ENCODE measurements at places on chromosomes 12 and 14.

GRCh38 chr12:116919247-116919661, 8.5 kb downstream of the FBXW8 start:
- no peak for DNase-seq

DNA sequence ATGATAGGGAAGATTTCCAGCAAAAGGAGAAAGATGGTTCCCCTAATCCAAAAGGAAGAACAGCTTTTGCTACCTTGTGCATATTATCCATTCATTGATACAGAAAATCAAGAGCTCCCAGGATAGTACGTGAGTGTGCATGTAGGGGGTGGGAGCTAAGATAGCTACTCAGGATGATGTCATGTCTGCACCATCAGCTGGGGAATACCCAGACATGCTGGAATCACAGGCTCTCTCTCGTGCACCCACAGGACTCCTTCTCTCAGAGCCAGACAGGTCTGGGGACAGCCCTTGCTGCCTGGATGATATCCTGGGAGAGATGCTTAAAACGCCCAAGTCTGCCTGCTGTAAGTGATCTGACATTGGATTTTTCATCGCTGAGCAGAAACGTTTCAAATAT, 38.9 kb downstream of the FOXN3 start:
- DNase-seq = no peak

DNA sequence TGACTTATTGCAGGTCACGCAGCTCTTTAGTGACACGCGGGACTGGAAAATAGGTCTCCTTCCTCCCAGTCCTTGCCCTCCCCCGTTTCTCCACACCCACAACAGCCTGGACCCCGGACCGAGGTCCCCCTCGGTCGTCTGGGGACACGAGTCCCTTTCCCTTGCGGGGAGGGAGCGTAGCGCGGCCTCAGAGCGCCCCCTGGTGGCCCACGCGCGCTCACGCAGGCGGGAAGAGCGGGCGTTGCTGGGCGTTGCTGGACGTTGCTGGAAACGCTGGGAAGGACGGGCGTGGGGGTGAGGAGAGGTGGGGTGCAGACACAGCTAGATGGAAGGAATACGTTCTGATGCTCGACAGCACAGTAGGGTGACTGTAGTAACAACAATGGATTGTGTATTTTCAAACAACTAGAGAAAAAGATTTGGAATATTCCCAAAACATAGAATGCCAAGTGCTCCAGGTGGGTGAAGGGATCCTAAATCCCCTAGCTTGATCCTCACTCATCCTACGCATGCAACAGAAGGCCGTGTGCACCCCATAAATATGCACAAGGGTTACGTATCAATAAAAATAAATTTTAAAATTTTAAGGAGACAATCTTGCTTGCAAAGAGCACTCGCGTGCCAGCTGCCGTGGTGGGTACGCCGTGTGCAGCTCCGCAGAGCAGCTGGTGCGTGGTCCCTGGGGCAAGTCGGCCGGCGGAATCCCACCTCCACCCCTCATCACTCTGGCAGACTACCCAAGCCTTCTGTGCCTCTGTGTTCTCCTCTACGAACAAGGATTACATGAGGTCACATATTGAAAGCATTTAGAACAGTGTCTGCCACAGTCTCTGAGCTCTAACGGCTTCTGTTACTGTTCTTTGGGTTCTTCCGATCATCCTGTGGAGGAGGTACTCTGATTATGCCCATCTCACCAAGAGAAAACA, 87.4 kb downstream of the B4GALNT3 start:
- DNase-seq = no peak

- DNase-seq = no peak
Observed at GRCh38 chr12:38158428-38159091, 158.0 kb upstream of the ALG10B start.
